ENCODE measurements at places on chromosomes 2 and 18.

DNA sequence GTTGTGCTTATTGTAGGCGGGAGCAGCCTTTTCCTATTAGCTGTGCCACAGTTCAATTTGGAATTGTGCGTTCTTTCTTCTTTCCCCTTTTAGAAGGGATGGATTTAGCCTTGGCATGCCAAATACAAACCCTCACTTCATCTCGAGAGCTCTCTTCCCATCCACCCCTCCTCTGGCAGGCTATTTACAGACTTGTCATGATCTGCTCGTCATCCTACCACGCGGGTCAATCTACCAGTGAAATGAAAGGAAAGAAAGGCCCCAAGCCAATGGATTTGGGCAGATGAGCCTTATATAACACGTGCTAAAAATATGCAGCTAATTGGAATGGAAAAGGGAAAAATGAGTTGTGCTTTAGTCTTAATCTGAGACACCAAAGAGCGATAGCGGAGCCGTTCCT lies 277.5 kb downstream of the PRKCE start:
- DNase-seq, result no peak

DNA sequence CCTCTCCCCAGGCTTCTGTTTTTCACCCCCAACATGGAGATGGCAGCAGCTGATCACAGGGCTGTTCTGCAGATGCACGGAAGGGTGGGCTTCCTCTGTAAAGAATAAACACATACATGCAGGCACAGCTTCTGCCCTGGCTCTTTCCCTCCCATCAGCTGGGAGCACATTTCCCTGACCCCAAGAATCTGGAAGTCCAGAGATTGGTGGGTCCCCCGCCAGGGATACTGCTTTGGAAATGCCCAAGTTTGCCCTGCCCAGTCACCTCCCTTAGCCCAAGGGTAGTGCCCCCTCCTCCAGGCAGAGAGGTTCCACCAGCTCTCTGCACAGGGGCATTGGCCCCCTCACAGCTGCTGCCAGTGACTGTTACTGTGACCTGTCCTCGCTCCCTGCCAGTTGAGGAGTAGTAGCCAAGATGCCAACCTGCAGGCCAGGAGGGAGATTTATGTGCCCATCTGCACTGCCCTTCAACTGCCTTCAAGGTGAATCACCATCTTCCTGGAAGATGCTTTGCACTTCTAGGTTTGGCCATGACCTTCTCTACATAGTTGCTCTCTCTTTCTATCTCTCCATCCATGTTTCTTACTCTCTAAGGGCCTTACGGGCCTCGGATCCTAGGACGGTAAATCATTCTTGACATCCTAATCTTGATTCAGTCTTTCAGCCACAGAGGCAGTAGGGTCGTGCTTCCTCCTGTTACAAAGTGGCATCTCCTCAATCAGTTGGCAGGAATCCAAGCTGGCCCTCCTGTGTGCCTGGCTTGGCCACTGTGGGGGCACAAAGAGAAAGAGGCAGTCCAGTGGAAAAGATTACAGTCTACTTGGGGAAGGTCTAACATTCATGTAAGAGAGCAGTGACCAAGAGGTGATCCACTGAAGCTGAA lies 121.8 kb downstream of the CTIF start:
- no peak for DNase-seq

DNA sequence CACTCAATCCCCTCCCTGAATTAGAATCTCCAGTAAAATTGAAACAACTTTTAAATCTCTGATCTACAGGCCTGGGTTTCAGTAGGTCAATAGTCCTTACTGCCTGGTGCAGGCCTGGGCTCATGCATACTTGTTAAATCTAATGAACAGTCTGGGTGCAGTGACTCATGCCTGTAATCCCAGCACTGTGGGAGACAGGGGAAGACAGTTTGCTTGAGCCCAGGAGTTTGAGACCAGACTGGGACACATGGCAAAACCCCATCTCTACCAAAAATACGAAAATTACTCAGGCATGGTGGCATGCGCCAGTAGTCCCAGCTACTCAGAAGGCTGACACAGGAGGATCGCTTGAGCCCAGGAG lies 94.7 kb upstream of the SP3 start:
- no peak for DNase-seq

DNA sequence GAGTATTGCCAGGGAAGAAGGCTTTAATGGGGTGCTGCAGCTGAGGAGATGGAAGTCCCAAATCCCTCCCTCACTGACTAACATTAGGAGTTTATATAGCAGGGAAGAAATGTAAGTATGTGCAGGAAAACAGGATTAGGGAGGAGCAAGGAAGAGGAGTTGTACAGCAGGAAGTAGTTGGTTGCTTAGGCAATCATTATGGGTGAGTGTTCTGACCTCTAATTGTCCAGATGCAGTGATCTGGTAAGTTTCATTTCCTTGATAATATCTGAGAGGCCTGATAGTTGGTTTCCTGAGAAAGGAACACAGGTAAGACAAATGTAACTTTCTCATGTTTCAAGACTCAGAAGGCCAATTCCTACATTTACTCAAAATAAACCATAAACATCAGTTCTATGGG lies 331.9 kb upstream of the GULP1 start:
- no peak for DNase-seq

Measured in GM03348 (cell line).